ENCODE measurements at places on chromosomes 3 and 15.

DNA sequence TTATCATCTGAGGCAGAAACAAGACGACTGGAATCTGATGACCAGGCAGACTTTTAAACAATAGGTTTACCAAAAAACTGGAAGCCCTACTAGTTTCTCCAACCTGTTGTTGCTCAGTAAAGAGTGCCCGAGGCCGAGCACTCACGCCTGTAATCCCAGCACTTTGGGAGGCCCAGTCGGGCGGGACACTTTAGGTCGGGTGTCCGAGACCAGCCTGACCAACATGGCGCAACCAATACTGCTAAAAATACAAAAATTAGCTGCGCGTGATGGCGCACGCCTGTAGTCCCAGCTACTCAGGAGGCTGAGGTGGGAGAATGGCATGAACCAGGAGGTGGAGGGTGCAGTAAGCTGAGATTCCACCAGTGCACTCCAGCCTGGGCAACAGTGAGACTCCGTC is 1.1 kb upstream of the WDR5B start:
- DNase-seq: no peak

- DNase-seq: no peak
These were observed 10.2 kb upstream of the HHATL start for GRCh38 chr3:42712688-42713372.

- no peak for DNase-seq
These were observed 525.3 kb upstream of the ZNF717 start for GRCh38 chr3:76310667-76311066.

- no peak for DNase-seq
These were observed 45.4 kb downstream of the SSR3 start for GRCh38 chr3:156509189-156510174.

DNA sequence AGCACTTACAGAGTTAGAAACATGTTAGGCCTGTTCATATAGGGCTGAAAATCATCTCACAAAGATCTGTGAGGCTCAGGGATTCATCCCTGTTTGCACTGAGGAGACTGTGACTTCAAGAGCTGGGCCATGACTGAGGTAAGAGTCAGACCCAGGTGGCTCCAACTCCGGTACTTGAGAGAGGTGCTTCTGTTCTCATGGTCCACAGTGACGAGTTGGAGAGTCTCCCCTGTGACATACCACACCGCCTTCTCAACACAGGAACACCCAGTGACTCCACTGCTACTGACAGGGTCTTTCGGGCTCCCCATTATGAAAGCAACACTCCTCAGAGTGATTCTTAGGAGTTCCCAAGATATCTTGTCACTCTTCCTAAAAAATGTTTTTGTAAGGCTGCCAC is 27.4 kb downstream of the FSTL1 start:
- DNase-seq: no peak

DNA sequence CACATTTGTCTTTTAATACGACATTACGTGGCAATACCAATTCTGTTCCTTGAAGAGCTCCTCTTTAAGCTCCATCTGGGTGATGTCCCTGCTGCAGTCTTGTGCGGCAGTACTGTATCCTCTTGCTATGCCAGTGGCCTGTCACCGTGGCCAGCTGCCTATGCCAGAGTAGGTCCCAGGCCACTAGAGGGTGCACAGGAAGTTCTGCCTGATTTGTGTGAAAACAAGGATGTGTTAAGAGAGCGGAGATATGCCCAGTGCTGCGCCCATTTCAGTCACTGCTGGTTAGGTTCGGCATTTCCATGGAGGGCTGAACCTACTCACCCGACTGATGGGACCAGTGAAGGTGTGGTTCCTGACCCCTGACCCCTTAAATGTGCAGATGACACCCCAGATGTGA is 25.2 kb downstream of the NIPA1 start:
- DNase-seq: no peak

DNA sequence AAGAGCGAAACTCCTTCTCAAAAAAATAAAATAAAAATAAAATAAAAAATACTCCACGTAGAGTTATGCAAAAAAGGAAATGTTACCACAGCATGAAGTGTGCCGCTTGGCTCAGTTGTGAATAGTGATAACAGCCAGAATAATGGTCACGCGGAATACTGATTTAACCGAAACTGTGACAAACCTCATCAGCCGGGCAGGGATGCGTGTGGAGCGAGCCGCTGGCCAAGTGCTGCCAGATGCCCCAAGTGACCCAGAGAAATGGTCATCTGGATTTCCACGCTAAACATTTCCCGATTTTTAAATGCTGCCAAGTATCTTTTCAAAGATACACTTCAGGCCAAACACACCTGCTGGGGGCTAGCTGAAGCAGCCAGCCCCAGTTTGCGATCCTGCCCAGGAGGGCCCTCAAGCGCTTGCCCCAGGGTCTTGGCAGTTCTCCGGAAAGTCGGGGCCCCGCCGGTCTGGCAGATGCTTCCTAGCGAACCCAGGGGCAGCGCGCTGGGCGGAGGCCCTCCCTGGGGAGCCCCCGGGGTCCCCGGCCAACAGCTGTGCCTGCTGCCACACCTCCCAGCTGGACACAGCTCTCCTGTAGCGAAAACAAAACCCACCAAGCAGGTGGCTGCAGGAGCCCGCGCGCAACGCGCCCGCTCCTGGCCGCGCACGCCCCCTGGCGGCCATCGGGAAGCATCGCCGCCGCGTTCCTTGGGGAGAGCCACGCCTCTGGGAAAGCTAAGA is 35.1 kb downstream of the CMTM6 start:
- peak; percentile 58 for DNase-seq
